Transverse colon (tissue), 4 donors: ENCODE measurements at places on chromosomes 2 and 18. TPM values are rescaled to one million over a fixed set of nuclear protein-coding genes. Genes with fewer than 3 reads are reported as not detected.
A peak's percentile ranks its signal among the peaks of the same experiment; 100 is the strongest.

DNA sequence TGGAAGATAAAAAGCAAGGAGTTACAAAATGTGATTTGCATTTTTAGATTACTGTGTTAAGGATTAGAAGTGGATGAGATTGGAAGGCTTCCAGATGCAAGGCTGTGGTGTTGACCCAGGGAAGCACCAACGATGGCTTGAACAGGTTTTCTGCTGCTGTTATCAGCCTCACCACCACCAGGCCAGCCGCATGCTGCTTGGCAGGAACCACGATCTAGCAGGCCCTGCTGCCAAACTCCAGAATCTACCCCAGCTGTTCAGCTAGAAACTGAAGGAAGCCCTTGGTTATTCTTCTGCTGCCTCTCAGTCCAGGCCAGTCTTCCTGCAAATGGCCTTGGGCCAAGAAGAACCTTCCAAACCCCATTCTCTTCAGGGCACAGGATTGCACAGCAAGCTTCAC lies 133.9 kb downstream of the MTCL1 start:
- DNase-seq = no peak

DNA sequence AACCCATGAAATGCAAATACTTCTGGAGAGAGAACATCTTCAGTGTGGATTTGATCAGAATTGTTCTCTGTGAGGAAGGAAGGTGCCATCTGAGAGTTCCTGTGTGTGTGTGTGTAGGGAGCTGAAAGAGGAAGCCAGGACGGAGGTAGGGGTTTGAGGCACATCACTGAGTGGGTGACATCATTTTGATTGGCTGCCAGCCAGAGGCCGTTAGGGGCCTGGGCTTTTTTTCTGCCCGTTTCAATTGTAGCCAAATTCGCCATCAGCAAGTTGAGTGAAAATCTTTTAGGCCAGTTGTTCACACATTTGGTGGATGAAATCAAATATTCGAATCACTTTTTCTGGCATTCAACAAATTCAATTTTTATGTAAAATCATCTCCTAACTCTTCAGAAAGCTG lies 48.9 kb downstream of the TSN start:
- DNase-seq = no peak

DNA sequence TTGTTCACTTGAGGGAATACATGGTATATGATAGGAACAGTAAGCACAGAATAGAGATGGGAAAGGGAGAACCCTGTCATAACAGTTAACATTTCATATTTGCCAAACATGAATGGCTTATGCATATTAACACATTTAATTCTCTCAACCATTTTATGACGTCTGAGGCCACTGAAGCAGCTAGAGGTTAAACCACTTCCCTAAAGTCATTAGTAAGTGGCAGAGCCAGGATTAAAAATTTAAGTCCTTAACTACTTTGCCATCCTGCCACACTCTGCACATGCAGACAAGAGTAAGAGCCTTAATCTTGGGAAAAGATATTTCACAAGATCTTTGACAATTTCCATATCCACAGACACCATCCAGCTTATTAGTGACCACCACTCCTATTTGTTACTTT lies 2.1 kb downstream of the LIPT1 start:
- no peak for DNase-seq

GRCh38 chr2:109523121-109523520 lies 90.6 kb downstream of the SEPTIN10 start:
- no peak for DNase-seq

DNA sequence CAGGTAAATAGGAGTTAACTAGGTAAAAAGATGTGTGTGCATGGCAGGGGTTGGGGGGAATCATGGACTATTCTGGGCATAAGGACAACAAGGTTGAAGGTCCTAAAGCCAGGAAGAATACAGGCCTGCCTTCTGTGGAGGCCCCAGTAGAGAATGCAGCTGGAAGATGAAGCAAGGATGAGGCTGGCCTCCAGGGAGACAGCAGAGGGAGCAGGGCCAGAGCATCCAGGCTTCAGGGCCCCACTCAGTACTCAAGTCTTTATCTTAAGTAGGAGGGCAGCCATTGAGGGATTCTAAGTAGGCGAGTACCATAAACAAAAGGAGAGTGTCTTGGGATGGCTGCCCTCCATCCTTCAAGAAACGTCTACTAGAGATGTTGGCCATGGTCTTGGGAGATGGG lies 101.8 kb upstream of the APCDD1 start:
- DNase-seq = no peak

DNA sequence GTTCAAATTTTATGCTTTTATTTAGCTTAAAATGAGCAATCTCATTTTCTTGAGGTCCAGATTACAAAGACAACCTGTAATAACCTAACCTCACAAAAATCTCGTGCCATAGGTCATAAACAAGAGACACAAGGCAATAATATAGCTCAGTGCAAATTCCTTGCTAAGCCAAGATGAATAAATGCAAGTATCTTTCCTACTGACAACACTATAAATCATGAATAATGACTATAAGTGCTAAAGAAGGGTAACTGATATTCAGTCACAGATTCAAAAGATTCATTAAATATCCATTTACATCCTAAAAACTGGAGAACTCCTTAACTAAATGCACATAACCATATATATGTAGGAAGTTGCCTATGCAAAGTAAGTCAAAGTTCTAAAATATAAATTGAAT lies 1641.6 kb downstream of the LRP1B start:
- no peak for DNase-seq

DNA sequence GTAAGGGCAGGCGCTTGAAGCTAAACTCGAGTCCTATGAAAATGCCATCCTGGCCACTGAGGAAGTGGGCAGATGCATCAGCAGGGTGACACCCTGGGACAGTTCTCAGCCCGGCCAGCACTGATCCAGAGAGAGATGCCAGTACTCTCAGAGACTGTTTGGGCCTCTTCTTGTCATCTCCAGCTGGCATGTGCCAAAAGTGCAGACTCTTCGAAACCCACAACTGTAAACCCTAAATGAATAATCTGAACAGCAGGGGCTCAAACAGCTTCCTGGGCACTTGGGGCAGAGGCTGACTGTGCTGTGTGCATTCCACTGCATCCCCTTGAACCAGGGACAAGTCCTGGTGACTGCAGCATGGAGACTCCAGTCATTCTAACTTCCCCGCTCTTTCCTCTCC lies 204.2 kb upstream of the SMAD2 start:
- no peak for DNase-seq

GRCh38 chr2:129062146-129062912 lies 743.7 kb upstream of the HS6ST1 start:
- no peak for DNase-seq

DNA sequence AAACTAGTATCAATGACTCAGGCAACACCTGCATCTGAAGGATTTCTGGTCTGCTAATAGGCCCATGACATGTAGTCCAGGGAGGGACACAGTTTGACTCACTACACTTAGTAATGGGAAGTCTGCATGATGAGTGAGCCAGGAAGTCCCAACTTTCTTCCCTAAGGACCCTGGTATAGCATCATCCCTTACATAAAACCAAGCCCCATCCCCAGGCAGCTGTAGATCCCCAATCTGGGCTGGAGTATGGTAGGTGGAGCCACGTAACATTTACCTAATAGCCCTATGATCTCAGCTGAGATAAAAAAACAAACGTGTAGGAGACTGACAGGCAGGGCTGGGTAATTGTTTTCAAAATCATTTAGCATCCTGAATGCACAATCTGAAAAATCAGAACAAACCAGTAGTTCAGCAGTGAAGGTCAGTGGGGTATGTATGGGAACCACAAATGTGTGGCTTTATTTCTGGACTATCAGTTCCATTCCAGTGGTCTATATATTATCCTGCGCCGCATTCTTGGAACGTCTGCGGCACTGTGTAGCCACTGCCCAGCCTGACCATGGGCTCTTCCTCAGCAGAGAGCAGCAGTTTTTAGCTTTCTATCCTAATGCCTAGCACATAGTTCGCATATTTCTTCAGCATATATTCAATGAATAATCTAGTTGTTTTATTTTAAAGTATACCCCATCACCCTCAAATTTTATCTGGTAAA lies 33.5 kb downstream of the EPB41L3 start:
- DNase-seq = no peak

DNA sequence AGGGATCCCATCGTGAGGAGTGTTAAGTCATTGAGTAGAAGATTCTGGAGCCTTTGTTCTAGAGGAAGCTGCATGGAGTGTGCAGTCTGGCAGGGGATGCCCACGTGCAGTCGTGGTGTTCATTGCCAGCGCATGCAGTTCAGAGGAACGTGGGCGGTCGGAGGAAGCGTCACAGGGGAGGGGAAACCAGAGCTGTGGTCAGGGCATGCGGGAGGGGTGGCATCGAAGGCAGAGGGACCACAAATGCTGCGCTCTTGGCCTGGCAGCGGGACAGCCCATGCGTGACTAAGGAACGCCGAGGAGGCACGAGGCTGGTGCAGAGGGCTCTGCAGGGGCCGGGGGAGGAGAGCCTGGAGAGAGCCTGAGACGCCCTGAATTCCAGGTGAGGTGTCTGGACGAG lies 141.1 kb downstream of the KLHL29 start:
- DNase-seq = no peak

- no peak for DNase-seq
Observed at GRCh38 chr2:1072250-1072649, 121.6 kb downstream of the SNTG2 start.

GRCh38 chr2:12504443-12504842 lies 212.3 kb upstream of the TRIB2 start:
- DNase-seq = no peak

GRCh38 chr2:187614756-187615155 lies 60.5 kb upstream of the TFPI start:
- DNase-seq = no peak

DNA sequence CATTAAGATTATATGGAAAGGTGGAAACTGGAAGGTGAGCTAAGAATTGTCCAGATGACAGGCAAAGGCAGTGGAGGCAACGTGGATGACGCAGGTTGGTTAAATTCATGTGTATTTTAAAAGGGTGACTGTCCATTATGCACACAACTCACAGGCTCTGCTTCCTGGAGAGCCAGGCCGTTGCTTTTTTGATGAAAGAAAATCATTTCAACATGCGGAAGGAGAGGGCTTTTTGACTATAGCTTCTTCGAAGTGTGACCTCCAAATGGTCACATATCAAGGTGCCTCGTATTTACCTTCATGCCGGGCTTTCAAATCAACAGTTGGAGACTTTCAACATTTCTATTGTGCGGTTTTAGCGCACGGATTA lies 126.7 kb downstream of the MYCN start:
- no peak for DNase-seq

DNA sequence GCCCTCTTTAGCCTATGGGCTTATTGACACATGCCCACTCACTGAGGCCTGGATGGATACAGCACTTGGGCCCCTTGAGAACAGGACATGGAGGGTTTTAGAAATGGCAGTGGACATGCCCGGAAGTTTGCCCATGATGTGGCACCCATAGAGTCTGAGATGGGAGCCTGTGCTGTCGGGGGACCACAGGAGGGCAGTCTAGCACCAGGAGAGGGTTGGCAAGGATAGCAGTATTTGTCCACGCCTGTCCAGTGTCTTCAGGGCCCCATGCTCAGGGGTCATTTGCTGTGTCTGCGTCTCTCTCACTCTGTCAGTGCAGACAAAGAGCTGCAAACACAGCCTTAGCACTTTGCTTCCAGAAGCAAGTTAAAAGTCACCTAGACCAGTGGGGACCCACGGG lies 48.7 kb downstream of the IL1RL2 start:
- no peak for DNase-seq

DNA sequence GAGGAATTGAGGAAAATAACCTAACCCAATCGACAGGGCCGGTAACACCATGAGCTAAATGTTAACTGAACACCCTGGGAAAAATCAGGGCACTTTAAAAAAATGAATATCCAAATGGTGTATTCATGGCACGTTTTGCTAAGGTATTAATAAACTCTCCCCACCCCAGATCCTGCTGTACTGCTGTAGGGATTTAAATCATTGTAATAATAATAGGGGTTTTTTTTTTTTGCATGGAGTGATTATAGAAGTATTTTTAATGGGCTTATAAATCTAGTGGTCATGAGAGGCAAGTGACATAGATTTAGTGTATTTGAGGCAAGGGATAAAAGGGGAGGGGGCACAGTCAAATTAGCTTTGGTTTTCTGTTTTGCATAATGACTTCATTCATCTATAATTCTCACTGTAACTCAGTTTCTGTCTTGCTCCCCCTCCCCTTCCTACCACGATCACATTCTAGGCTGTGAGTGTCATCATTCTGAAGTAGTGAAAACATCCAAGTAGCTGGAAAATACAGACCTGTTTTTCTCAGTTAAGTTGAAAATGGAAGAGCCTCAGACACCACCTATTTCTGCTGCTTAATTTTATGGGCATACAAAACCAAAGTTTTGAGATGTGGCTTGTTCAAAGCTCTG lies 18.2 kb upstream of the MGAT5 start:
- DNase-seq = no peak

- DNase-seq = peak; percentile 29
Observed at GRCh38 chr2:239308661-239309397, 92.0 kb downstream of the HDAC4 start.

The STARD6 gene
- not detected for total RNA-seq

The EIF2AK3 gene
- 26.5 TPM for total RNA-seq

The INPP4A gene
- total RNA-seq = 23.6 TPM
